ENCODE measurements at places on chromosomes 1 and 21. TPM values are rescaled to one million over a fixed set of nuclear protein-coding genes. Genes with fewer than 3 reads are reported as not detected.

SLAMF7 gene
- not detected for total RNA-seq

PLPPR4 gene
- under 0.01 TPM for total RNA-seq

TRPM2 gene
- total RNA-seq = not detected

SLAMF8 gene
- total RNA-seq = not detected

COL9A2 gene
- total RNA-seq = 0.59 TPM

CNIH3 gene
- 14.0 TPM for total RNA-seq

CELA2B gene
- not detected for total RNA-seq

FHAD1 gene
- total RNA-seq = 0.35 TPM

HAPLN2 gene
- not detected for total RNA-seq

PLEKHM2 gene
- total RNA-seq = 55.4 TPM

ABL2 gene
- 64.2 TPM for total RNA-seq

MYOG gene
- not detected for total RNA-seq

RORC gene
- total RNA-seq = not detected

IL22RA1 gene
- total RNA-seq = not detected

GREM2 gene
- total RNA-seq = 18.4 TPM

FCN3 gene
- total RNA-seq = not detected

ZDHHC18 gene
- total RNA-seq = 4.1 TPM

NTNG1 gene
- total RNA-seq = 17.3 TPM

RNF223 gene
- total RNA-seq = not detected

TRAF3IP3 gene
- total RNA-seq = not detected

RCAN3 gene
- 5.7 TPM for total RNA-seq

NEK2 gene
- total RNA-seq = 0.70 TPM

SVBP gene
- 5.0 TPM for total RNA-seq

MEX3A gene
- 4.7 TPM for total RNA-seq

CELSR2 gene
- total RNA-seq = 1.1 TPM

KANK4 gene
- not detected for total RNA-seq

UTS2 gene
- total RNA-seq = not detected

FCRL2 gene
- not detected for total RNA-seq

GBP6 gene
- not detected for total RNA-seq

CASQ2 gene
- not detected for total RNA-seq

KCNJ10 gene
- total RNA-seq = not detected

HCRTR1 gene
- total RNA-seq = not detected

ACOT11 gene
- total RNA-seq = 2.5 TPM

DENND2C gene
- total RNA-seq = 0.98 TPM

MX1 gene
- 6.3 TPM for total RNA-seq

SLC1A7 gene
- 0.23 TPM for total RNA-seq

TRIM67 gene
- not detected for total RNA-seq

SH2D1B gene
- total RNA-seq = not detected

PRSS38 gene
- not detected for total RNA-seq

RIPPLY3 gene
- total RNA-seq = not detected

CFHR2 gene
- not detected for total RNA-seq

All from smooth muscle cell of the coronary artery (primary cell).